ENCODE measurements at places on chromosomes 5 and 9.

- no peak for DNase-seq
These were observed 67.3 kb upstream of the ADRB2 start for GRCh38 chr5:148759101-148759500.

DNA sequence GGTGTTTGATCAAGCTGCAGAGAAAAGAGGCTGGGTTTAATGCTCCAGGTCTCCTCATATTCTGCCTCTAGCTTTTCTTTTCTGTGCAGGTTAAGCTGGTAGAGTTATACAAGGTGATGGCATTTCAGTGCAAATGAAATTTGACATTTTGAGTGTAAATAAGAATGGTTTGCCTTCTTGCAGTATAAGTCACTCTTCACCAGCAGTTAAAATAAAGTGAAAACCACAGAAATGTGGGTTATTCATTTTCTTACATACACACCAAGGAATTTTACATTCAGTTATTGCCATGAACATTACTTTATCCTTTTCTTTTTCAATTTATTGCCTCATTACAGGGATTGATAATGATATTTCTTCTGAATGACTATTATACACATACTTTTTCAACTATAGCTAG is 337.5 kb upstream of the PCSK5 start:
- no peak for DNase-seq

DNA sequence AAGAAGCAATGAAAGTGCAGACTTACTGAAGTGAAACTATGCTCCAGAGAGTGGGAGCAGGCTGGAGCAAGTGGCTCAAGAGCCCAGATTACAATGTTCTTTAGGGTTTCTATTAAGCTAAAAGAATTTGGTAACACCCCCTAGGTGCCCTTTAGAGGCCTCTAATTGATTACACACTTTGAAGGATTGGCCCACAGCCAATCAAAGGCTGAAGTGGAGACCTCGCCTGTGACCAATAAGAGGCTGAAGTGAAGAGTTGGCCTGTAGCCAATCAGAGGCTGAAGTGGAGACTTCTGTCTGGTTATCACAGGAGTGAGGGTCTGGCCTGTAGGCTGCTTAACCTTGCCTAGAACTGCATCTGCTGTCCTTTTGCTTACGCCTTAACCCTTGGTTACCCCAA is 46.7 kb upstream of the SPATA31C2 start:
- DNase-seq, result no peak

DNA sequence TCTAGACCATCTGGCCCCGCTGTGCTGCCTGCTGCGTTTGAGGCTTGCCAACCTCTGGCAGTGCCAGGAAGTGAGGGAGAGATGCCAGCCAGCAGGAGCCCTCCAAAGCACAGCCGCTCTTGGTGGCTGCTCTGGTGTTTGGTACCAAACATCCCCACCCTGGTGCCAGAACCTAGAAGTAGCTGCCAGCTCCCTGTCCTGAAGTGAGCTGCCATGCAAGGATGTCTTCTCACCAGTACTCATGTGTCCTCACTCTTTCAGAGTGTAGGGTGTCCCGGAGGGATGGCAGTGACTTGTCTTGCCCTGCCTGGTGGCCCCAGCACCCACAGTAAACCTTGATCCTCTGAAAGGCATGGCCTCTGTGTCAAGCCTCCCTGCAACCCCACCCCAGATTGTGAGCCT is 43.4 kb downstream of the AMBP start:
- DNase-seq, result no peak

- DNase-seq, result no peak
These were observed 80.9 kb downstream of the ADAMTS16 start for GRCh38 chr5:5220901-5221631.

- no peak for DNase-seq
These were observed 5.1 kb upstream of the DCAF12 start for GRCh38 chr9:34131571-34131970.

DNA sequence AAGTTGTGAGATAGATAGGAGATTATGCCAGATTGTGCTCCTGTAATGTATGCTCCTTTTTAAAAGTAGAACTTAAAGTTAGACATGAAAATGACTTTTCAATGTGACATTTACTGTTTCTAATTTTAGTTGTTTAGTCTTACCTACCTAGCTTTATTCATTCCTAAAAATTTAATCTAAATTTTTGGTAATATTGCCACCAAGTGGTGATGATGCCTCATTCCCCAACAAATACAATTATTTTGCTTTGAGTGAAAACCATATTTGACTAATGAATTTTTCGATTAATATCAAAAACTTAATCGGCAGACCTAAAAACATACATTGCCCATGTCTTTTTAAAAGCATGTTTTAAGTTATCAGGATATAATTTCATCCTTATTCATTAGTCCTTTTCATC is 25.6 kb downstream of the PPWD1 start:
- DNase-seq, result no peak

DNA sequence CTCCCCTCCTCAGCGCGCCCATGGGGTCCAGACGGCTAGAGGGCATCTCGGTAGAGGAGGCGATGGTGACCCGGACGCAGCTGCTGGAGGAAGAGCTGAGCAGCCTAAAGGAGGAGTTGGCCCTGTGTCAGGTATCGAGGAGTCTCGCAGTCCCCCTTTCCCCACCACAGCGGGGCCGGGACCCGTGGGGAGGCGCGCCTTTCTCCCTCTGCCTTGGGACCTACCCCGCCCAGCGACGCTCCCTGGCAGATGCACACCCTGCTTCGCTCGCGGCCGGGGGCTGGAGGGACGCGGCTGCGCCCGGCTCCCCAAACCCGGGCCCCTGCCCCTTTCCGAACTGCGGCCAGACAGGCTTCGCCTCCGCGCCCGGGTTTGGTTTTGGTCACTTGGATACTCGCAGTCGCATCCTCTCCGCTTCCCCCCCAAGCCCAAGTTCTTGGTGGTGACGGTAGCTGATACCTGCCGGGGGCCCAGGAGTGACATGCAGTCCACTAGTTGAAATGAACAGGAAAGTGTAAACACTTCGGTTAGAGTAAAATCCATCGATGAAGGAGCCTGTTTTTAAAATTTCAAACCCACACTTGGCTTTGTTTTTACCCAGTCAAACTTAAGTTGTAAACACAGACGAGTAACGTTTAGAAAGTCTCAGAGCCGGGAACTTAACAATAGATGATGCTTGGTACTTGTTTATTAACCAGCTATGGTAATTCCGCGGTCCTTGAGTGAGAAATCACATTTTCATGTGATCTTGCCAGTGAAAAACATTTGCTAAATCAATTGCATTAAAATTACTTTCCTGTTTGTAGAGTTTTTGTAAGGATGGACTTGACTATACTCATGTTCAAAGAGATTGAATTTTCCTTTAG is 688 bp downstream of the CNTLN start:
- DNase-seq, result no peak

DNA sequence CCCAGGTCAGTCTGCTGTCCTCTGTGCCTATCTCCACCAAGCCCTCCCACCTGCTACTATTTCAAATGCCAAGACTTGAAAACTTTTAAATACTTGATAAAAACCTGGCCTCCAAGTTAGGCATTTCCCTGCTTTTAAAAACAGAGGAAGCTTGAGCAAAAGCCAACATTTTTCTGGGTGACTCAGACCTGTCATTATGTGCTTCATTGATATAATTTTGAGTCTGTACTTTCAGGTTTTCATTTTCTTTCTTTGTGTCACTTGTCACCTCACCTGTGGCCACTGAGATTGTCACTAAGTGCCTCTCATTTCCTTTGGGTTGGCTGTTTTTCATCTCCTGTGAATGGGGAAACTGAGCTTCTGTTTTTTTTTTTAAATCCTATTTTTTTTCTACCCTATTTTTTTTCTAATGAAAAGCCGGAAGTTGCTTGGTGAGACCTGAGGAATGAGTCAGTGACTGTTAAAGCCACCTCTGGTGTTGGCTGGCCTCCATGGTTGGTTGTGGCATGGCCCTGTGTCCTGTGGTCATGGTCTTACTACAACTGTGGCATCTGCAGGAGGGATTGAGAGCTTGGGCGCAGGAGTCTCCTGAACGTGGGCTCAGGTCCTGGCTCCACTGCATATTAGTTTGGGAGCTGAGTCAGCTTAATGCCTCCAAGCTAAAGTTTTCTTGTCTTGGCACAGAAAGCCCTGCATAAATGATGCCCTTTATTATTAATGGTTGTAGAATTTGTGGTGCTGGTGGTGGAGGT is 56.7 kb downstream of the ARHGAP26 start:
- DNase-seq, result no peak

GRCh38 chr5:172568308-172568910 is 72.7 kb upstream of the NEURL1B start:
- no peak for DNase-seq

- DNase-seq, result no peak
These were observed 22.4 kb downstream of the RNF130 start for GRCh38 chr5:180049185-180049548.

GRCh38 chr5:179875741-179876609 is 17.4 kb upstream of the MRNIP start:
- DNase-seq, result no peak

DNA sequence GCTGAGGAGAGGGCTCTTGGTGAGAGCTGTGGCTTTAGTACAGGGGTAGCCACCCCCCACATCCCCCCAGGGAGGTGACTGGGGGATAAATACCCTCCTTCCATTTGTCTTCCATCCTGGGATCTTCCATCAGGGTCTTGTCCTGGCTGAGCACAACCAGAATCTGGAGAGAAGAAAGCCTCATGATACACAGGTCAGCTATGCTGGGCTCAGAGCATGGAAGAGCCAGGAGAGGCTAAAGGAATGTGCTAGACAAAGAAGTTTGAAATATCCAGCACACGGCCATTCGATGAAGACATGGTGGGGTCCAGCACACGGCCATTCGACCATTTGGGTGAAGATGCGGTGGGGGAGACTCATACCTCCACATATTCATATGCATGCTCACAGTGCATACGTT is 30.0 kb downstream of the ROPN1L start:
- no peak for DNase-seq

GRCh38 chr5:179114756-179115155 is 54.6 kb downstream of the ZNF354C start:
- DNase-seq, result no peak

GRCh38 chr9:107281184-107281583 is 1.9 kb upstream of the RAD23B start:
- no peak for DNase-seq

DNA sequence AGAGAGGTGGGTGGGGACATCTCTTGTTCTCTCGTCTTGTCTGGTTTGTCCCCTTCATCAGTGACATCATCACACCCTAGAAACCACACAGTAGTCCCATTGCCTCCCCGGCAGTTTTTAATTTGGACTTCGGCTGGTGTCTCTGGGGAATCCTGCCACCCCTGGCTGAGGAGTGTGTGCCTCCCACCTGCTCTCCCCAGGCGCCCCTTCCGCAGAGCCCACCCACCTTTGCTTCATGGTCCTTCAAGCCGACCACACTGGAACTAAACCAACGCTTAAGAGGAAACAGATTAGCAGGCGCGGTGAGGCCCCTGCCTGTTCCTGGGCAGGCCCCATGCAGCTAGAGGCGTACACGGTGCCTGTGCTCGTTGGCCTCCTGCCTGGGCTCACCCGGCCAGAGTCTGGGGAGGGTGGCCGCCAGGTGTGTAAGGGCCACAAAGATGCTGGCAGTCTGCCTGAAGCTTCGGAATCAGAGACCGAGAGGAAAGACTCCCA is 107.6 kb upstream of the SPRY4 start:
- peak; percentile 78 for DNase-seq

GRCh38 chr5:153791339-153791738 is 247.4 kb downstream of the FAM114A2 start:
- no peak for DNase-seq

GRCh38 chr9:3118081-3118480 is 274.2 kb upstream of the PUM3 start:
- DNase-seq, result no peak

- DNase-seq, result no peak
These were observed 1037.3 kb upstream of the WWC1 start for GRCh38 chr5:167254132-167254531.

GRCh38 chr5:80124121-80124918 is 89.2 kb downstream of the THBS4 start:
- DNase-seq, result no peak

DNA sequence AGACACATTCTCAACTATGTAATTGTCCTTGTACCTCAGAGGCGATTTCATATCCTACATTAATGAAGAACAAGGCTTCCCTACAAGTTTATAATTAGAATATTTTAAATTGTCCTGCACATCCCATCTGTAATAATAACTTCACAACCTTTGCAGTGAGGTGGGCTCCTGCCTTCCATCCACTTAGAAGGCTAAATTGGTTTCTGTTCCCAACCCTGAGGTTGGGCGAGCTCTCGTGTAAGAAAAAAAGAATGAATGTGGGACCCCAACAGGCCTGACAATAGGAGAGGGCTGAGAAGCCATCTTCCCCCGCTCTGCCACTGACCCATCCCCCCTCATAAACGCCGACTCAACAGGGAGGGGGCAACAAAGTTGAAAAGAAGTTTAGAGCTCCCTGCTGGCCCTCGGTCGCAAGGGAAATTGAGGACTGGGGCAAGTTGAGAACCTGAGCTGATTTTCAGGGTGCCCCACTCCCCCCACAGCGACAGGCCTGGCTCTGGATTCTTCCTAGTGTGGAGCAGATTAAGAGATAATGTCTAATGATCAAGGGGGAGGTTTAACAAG is 9.4 kb downstream of the BARHL1 start:
- no peak for DNase-seq

GRCh38 chr5:133026664-133027153 is 360 bp upstream of the ZCCHC10 start:
- no peak for DNase-seq

DNA sequence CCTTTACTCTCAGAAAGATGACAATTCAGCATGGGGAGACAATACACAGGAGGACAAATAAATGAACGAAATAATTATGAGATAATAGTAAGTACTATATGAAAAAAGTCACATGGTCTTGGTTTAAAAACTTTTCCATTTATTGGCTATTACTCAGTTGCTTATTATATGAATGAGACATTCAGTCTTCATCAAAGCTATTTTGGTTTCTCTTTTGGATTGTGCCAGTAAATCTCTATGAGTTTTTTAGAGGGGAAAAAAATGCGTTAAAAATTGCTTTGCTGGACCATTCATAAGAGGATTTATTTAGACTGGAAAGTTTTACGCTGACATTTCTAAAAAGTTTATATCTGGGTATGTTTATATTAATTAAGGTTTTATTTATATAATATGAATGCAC is 137.7 kb downstream of the AOPEP start:
- DNase-seq, result no peak

- peak; percentile 89 for DNase-seq
These were observed 18.4 kb upstream of the ADRA1B start for GRCh38 chr5:159897786-159898393.

GRCh38 chr9:7542693-7543092 is 256.9 kb downstream of the DMAC1 start:
- DNase-seq, result no peak

GRCh38 chr5:147504011-147504410 is 5.9 kb downstream of the DPYSL3 start:
- DNase-seq, result no peak

GRCh38 chr9:36928670-36929349 is 105.3 kb downstream of the PAX5 start:
- no peak for DNase-seq

GRCh38 chr9:34985311-34985899 is 4.1 kb upstream of the DNAJB5 start:
- peak; percentile 40 for DNase-seq

GRCh38 chr5:40605295-40605958 is 74.3 kb upstream of the PTGER4 start:
- DNase-seq, result no peak

Measured in NCI-H2029 treated with DMSO at 0.1 percent for 48 hours (cell line).